Femur (tissue), 1 donor: ENCODE measurements at places on chromosomes 12 and 14.
A peak's percentile ranks its signal among the peaks of the same experiment; 100 is the strongest.

DNA sequence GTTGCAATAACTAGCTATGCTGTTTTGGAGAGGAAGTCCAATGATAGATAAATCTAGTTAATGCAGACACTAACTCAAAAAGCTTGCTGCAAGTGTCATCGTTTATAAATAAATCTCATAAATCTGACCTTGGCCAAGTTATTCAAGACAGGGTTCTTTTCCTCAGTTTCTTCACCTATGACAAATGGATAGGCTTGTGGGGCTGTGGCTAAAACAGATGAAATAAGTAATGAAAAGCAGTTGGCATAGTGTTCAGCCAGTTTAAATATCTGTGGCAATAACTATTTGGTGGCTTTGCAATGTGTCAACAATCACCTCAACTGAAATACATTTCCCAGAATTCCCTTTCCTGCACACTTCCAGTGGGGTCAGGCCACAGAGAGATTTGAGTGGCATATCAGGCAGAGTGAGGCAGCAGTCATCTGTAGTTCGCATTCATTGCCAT is 169.9 kb downstream of the DYRK2 start:
- DNase-seq, result no peak

GRCh38 chr12:98401427-98401826 is 114.0 kb upstream of the TMPO start:
- DNase-seq, result peak; percentile 34

GRCh38 chr14:61106959-61107641 is 126.1 kb downstream of the SLC38A6 start:
- DNase-seq, result peak; percentile 83

- DNase-seq, result peak; percentile 13
Observed at GRCh38 chr12:131075611-131076010, 121.9 kb downstream of the ADGRD1 start.

DNA sequence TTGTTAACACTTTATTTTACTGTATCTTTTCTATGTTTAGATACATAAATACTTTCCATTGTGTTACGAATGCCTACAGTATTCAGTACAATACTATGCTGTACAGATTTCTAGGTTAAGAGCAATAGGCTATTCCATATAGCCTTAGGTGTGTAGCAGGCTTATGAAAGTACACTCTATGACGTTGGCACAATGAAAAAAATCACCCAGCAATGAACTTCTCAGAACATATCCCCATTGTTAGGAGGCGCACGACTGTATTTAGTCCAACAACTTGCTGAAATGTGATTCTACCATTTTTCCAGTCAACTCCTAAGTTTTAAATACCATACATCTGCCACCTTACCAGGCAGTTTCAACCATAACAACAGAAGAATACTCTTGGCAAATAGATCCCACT is 1.8 kb downstream of the PARP11 start:
- no peak for DNase-seq

- DNase-seq, result peak; percentile 57
Observed at GRCh38 chr14:68506021-68506644, 286.7 kb downstream of the ZFP36L1 start.

- DNase-seq, result no peak
Observed at GRCh38 chr14:75842551-75842950, 139.2 kb downstream of the TGFB3 start.

DNA sequence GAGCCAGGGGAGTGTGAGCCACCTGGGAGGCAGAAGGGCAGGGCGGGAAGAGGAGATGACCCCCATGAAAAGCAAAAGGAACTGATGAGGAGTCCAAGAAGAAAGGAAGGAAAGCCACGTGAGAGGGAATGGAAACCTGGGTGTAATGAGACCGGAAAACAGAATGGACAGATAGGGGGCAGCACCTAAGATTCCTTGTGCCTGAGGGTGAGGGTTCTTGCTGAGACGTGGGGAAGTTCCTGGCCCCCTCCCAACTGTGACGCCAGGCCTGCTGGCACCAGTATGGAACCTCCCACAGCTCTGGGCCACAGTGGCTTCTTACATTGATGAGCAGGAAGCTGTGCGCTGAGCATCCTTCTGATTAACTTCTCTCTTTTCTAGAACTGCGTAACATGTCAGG is 30.8 kb downstream of the TTC7B start:
- peak; percentile 55 for DNase-seq

DNA sequence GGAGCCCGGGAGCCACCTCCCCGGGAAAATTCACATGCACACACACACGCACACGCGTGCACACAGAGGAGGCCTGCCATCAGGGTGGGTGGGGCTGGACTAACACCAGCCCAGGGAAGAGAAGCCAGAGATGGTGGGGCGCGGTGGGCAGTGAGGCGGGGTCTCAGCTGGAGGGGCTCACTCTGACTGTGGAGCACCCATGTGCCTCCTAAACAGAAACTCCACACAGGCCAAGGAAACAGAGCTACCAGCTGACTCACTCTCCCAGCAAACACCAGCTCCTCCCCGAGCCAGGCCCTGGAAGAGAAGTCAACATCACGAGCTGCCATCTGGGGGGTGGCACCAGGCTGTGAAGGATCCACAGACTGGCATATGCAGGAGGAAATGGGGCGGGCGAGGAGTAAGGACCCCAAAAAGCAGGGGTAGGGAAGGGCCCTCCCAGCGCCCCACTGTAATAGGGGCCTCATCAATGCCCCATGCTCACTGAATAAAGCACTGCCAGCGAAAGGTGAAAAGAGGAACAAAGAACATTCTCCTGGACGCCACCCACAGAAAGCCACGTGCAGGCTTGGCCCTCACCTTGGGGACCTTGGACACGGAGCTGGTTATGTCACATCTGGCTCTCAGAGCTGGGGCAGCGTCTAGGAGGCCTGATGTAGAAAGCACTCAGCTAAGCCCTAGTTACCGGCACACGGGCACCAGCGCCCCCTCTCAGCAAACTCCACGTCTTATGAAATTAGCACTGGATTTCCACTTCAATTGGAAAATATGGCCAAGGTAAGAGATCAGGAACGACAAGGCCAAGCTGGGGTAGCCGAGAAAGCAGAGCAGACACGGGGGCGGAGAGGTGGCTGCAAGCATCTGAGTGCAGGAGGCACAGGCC is 8.4 kb upstream of the INF2 start:
- DNase-seq, result peak; percentile 59

- DNase-seq, result no peak
Observed at GRCh38 chr14:104081261-104081835, 4.2 kb upstream of the ASPG start.

GRCh38 chr14:99267837-99268781 is 3.9 kb downstream of the BCL11B start:
- DNase-seq, result no peak
